ENCODE measurements at places on chromosomes 4 and X. TPM values are rescaled to one million over a fixed set of nuclear protein-coding genes. Genes with fewer than 3 reads are reported as not detected.

The TEX13D gene
- not detected for polyA plus RNA-seq

The DMP1 gene
- not detected for polyA plus RNA-seq

The ODAPH gene
- polyA plus RNA-seq: 0.94 TPM

The ZNF732 gene
- polyA plus RNA-seq: not detected

The SRPX2 gene
- not detected for polyA plus RNA-seq

The PAGE1 gene
- not detected for polyA plus RNA-seq

The PNMA6F gene
- polyA plus RNA-seq: not detected

The SPANXA1 gene
- polyA plus RNA-seq: not detected

The PDGFRA gene
- polyA plus RNA-seq: 0.94 TPM

The TCEAL3 gene
- 31.2 TPM for polyA plus RNA-seq

The NAT8L gene
- polyA plus RNA-seq: 3.7 TPM

The DGAT2L6 gene
- polyA plus RNA-seq: not detected

The NMU gene
- polyA plus RNA-seq: 4.3 TPM

The USP17L18 gene
- not detected for polyA plus RNA-seq

The CABS1 gene
- not detected for polyA plus RNA-seq

The CT45A10 gene
- not detected for polyA plus RNA-seq

The CSAG1 gene
- 0.86 TPM for polyA plus RNA-seq

The FREM3 gene
- polyA plus RNA-seq: 0.32 TPM

The SPANXA2 gene
- not detected for polyA plus RNA-seq

The HCCS gene
- 43.6 TPM for polyA plus RNA-seq

The TCEAL7 gene
- 45.5 TPM for polyA plus RNA-seq

The PLCXD1 gene
- polyA plus RNA-seq: 0.99 TPM

The TKTL1 gene
- polyA plus RNA-seq: not detected

The MAGEA11 gene
- polyA plus RNA-seq: not detected

The MFAP3L gene
- 43.4 TPM for polyA plus RNA-seq

The SRPX gene
- polyA plus RNA-seq: 33.6 TPM

The CDS1 gene
- polyA plus RNA-seq: 222 TPM

The F9 gene
- not detected for polyA plus RNA-seq

The ERCC6L gene
- polyA plus RNA-seq: 0.42 TPM

The VCX2 gene
- polyA plus RNA-seq: not detected
